ENCODE measurements at places on chromosomes 1 and 21.

DNA sequence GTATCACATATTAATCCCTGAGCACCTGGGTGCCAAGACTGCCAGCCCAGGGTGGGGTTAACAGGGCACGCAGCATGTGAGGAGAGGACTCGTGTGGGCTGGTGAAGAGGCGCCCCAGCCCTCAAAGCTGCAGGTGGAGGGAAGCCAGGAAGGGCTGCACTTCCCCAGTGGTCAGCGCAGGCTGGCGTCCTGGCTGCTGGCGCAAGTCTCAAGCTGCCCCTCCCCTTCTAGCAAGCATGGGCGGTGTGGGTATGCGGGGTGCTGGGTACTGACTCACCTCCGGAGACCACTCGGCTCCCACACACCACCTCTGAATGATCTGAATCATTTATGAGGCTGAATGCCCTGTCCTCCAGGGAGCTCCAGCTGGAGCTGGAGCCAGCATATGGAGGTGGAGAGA, 44.0 kb downstream of the EIF2D start:
- DNase-seq = no peak

DNA sequence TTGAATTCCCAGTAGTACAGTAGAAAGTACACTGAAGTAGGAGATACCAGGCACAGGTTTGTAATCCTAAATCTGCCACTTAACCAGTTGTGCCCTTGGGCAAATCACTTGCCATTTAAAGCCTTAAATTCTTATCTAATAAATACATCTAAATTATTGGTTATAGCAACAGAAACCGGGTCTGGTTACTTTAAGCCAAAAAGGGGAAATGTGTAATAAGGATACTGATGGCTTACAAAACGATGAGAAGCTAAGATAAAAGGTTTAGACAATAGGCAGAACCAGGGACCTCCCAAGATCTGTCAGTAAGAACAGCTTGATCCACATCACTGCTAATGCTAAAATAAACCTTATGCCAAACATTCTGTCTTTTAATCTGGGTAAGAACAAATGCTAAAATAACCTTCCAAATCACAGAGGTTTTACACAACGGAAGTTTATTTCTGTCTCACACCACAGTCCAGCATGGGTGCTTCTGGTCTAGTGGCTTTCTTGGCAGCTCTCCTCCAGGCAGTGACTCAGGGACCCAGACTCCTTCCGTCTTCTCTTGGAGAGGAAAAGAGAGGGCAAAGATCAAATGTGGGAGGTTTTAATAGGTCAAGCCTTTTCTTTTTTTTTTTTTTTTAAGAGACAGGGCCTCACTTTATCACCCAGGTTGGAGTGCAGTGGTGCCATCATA, 16.5 kb upstream of the ZMYM1 start:
- no peak for DNase-seq

GRCh38 chr1:18703041-18703621, 72.5 kb downstream of the PAX7 start:
- no peak for DNase-seq

- no peak for DNase-seq
Observed at GRCh38 chr1:201348211-201348566, 29.3 kb downstream of the TNNT2 start.

DNA sequence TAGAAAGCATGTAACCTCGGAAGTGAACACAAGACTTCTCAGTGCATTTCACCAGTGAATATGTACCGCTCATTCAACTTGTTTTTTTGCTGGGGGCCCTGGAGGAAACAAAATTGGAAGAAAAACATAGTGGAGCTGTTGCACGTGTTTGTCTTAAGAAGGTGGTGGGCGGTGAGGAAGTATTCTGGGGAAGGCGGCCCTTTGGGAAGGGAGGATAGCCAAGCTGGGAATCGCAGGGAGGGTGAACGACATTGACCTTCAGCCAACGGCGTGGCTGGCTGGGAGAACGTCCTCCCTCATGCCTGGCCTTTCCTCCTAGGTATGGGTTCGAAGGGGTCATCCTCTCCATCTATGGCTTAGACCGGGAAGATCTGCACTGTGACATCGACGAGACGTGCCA, 19.4 kb downstream of the TFF3 start:
- no peak for DNase-seq

GRCh38 chr1:81967951-81968350, 167.2 kb downstream of the ADGRL2 start:
- DNase-seq = no peak

- no peak for DNase-seq
Observed at GRCh38 chr21:26555540-26556146, 17.4 kb downstream of the CYYR1 start.

- no peak for DNase-seq
Observed at GRCh38 chr1:17635276-17635675, 95.8 kb downstream of the ARHGEF10L start.

DNA sequence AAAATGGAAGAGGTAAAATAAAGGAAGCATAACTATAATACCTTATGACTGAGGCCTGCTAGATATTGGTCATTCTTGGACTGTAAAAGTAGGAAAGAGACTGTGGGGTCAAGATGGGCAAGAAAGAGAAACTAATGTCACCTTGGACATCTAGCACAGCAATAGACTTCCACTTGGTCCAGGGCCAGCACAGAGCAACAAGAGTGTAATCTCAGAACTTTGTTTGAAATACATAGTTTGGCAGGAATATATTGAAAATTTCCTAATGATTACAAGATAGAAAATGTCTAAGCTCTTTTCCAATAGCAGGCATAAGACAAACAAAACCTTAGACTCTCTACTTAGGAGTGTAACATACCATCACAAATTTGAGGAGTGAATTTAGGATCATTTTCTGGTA, 4.6 kb downstream of the LRRC8C start:
- DNase-seq = no peak

- DNase-seq = no peak
Observed at GRCh38 chr1:87174724-87175245, 153.9 kb upstream of the LMO4 start.

DNA sequence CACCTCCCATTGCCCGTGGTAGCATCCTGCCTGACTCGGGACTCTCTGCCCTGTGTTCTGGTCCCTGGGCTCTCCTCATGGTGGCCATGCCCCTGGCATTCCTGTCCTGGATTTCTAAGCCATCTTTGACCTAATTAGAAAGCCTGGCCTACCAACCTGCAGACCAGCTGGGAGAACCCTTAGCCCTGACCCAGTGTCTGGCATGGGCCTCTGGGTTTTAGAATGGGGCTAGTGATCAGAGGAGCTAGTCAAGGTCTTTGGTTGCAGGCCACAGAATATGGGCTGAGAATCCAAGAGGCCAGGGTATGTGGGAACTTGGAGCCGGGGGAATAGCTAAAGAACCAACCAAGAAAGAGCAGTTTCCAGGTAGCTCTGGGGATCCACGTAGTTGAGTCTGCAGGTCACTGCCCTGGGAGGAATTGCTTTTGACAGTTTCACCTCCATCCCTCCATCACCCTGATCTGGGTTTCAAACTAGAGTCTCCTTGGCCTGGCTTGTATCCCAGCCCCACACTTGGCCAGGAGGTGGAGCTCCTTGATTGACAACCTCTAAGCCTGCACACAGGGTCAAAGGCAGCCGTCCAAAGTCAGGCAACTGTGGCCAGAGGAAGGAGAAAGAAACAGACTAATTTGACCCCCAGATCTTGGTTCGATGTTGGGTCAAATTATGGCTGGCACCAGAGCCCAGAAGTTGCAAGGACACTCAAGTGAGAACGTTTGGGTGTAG, 54.7 kb upstream of the ABCG1 start:
- peak; percentile 31 for DNase-seq

DNA sequence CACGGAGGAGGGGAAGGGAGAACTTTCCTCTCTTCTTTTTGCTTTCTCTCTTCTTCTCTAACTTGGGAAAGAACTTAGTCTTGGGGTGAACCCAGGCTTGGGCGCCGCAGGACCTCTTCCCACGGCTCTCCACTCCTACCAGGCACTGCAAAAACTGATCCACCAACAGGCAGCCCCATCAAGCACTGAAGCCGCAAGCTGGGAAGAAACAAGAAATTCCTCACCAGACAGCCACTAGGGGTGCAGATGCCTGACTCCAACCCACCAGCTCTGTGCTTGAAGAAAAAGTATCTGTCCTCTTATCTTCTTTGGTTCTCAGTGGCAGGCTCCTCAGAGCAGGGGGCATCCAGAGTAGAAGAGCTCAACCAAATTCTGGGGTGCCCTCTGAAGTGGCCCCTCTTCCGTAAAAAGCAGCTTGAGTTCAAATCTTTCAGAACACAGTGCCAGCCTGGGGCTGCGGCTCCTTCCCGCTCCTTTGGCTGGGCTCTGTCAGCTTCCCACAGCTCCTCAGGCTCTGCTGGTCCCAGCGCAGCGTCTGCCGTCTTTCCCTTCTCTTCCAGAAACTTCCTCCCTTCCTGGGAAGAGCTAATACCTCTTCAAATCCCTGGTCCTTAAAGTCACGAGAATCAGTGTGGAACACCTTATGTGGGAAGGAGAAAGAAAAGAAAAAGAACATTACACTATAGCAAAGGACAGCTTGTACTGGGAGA, 2.4 kb downstream of the SLC41A1 start:
- no peak for DNase-seq

DNA sequence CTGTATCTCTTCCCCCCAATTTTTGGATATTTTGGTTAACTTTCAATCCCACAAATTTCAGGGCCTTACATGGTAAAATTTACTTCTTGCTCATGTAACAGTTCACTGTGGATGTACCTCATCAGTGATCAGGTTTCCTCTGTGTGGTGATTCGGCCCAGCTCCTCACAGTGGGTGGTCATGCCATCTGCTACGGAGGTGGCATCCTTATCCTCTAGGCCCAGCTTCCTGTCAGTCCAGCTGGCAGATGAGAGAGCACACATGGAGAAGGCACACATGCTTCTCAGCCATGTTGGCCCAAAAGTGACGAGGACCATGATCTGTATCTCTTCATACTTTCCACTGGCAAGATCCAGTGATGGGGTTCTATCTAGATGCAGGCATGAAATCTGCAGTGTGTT, 27.2 kb downstream of the PCBP3 start:
- DNase-seq = no peak

- no peak for DNase-seq
Observed at GRCh38 chr1:230857822-230858221, 10.5 kb downstream of the C1orf198 start.

GRCh38 chr1:50264590-50264989, 155.9 kb downstream of the ELAVL4 start:
- no peak for DNase-seq

DNA sequence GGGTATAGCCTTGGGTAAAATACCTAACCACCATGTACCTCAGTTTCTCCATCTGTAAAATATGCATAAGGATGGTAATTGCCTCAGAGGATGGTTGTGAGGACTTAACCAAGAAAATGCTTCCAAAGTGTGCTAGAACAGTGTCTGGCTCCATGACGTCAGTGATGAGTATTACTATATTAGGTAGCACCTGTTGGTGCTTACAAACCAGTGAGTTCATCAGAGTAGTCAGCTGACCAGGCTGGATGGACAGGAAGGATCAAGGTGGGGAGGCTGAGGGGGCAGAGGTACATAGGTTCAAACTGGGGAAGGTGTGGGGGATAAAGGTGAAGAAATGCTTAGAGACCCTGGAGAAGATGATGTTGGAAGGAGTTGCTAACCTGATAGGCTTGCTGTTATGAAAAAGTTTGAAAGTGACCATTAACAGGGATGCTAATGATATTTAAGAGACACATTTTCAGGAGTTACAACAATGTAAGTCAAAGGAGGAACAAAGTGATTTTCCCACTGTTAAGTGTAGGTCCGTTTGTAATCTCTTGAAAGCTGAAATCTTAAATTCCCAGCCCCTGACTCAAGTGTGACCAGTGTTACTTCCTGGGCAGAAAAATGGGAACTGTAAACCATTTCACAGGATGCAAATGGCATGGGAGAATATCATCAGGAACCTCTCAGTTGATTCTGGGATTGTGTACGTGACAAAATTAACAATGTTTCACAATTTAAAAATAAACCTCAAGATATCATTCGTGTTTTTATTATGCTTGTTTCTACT, 4.4 kb downstream of the NTPCR start:
- DNase-seq = no peak

- DNase-seq = no peak
Observed at GRCh38 chr1:62682531-62682930, 5.7 kb downstream of the DOCK7 start.

DNA sequence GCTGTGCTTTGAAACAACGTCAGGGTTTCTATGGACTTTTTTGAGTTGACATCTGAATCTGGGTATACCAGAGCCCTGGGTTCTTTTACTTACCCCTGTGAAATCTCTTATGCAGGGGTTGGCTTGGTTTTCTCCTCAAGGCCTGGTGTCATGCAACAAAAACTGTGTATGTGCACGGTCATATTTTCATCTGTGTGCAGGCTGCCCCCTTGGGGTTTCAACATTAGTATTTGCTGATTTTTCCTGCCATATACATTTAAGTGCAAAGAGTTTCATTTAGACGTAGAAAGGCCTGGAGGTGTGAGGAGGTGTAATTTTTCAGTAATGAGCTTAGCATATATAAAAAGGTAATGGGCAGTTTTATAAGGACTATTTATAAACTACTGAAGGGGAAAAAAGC, 22.0 kb upstream of the ZBTB18 start:
- DNase-seq = no peak

GRCh38 chr21:23384679-23385078, 2222.6 kb downstream of the MRPL39 start:
- DNase-seq = no peak

DNA sequence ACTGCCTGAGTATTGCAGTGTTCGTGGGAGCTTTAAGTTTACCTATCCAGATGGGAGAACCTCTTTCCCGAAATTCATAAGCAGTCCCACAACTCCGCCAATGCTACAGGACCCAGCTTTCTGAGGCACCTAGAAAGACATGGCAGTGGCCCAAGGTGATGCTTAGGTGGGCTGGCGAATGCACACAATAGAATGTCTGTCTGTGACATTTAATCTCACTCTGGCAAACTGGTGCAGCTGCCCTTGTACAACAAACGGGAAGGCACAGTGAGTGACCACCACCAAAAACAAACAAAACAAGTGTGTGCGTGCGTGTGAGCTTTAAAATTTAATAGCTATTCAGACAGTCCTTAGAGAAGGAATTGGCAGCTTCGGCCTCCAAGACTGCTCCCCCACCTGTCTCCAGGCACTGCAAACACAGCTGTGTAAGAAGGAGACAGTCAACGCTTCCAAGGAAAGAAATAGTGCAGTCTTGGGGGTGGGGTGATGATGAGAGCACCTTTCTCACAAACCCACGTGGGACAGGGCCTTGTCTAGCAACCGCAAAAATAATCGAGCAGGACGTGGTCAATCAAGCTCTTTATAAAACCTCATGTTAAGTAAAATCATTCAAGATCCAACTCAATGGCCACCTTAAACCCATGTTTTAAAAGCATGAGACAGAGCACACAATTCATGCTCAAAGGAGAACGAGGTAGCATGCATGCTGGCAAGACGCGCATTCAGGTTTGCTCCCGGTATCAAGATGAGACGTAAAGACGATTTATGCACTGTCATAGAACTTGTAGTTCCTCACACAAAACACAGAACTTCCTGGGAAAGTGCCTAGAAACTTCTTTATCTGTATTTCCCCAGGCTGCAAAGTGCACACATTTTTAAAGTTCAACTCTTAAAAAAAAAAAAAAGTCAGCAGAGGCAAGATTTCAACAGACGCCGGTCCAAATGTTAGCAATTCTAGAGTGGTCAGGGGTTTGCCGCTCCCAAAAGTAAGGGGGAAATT, 84.1 kb downstream of the TM2D1 start:
- no peak for DNase-seq

GRCh38 chr1:210455840-210456603, 127.3 kb downstream of the HHAT start:
- no peak for DNase-seq

- DNase-seq = no peak
Observed at GRCh38 chr1:52022133-52022532, 11.5 kb downstream of the KTI12 start.

All from stimulated activated CD4-positive, alpha-beta T cell treated with anti-CD3 and anti-CD28 coated beads, Interleukin-1b, Interleukin-23, amount 100 ng/mL, for 4 hours (primary cell).